ENCODE measurements at places on chromosomes 4 and X.

GRCh38 chr4:149715822-149716585 is 99.6 kb downstream of the IQCM start:
- DNase-seq: no peak

- DNase-seq: peak; percentile 21
These were observed 58.9 kb downstream of the NAF1 start for GRCh38 chr4:163107754-163108153.

DNA sequence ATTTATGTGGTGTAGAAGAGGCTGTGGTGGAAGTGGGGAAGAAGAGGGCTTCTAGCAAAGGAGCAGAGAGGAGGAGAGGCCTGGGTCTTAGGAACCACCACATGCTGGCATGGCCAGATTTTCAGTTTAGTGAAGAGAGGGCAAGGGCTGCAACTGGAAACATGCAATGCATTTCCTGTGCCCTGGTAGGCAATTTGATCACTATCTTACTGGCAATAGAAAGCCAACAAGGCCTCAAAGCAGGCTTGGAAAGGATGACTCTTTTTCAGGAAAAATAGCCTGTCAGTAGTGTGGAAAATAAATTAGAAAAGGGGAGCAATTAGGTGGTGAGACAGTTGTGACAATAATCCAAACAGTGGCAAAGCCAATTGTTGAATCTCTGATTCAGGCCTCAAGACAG is 501.9 kb upstream of the ZFP42 start:
- DNase-seq: no peak

DNA sequence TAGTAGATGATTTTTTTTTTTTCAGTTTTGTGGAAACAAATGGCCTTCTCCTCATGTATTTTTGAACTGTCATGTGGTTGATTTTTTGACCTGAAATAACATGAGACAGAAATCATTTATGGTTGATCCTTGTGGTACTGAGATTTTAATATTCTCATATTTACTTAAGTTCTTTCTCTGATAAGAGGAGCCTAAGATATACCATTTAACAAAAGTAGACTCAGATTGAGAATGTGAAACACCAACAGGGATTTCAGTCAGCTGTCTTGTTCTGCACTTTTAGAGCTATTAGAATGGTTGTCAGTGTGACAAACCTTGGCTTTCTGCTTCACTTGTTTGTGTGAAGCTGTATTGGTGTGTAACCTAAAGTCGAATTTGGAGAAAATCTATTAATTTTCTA is 575.7 kb downstream of the SPOCK3 start:
- no peak for DNase-seq

- no peak for DNase-seq
These were observed 29.8 kb downstream of the ACOX3 start for GRCh38 chr4:8410641-8411271.

GRCh38 chr4:175092114-175092513 is 174.0 kb downstream of the ADAM29 start:
- no peak for DNase-seq

GRCh38 chr4:22334155-22334554 is 181.7 kb downstream of the ADGRA3 start:
- no peak for DNase-seq

- no peak for DNase-seq
These were observed 90.8 kb downstream of the NHSL2 start for GRCh38 chrX:72001471-72001870.

DNA sequence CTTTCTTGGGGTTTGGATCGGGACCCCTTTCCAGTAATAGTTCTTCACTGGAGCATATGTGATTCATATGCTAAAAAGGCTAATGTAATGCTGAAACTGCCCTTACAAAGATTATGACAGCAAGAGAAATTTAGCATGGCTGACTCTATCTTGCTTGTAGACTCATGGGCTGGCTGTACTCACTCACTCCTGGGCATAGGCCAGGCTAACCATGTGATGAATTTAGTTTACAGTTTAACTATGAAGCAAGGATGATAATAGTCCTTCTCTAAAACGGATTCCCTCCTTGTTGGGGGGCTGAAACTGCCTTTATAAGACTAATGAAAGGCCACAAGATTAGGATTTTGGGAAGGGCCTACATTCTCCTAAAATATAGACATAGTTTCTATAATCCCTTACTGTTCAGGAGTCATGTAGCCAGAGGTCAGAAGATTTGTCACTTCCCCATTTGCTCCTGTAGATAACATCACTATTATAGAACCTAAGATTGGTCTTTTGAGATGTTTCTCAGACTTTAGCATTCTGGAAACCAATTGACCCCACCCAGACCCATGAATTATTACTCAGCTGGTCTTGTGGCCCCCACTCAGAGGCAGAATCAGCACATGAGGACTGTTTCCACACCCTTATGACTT is 20.8 kb upstream of the CEP135 start:
- DNase-seq: no peak

DNA sequence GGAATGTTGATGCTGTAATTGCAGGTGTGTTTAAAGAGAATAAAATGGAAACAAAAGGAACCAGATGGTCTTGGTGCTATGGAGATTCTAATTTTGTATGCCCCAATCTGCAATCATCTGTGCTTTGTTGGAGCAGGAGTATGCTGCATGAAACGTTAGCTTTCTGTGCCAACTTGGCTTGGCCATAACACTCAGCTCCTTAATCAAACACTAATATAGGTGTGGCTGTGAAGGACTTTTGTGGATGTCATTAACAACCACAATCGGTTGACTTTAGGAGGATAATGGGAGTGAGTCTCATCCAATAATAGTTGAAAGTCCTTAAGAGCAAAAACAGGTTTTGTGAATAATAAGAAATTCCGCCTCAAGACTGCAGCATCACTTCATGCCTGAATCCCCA is 399.2 kb downstream of the NLGN4X start:
- no peak for DNase-seq

DNA sequence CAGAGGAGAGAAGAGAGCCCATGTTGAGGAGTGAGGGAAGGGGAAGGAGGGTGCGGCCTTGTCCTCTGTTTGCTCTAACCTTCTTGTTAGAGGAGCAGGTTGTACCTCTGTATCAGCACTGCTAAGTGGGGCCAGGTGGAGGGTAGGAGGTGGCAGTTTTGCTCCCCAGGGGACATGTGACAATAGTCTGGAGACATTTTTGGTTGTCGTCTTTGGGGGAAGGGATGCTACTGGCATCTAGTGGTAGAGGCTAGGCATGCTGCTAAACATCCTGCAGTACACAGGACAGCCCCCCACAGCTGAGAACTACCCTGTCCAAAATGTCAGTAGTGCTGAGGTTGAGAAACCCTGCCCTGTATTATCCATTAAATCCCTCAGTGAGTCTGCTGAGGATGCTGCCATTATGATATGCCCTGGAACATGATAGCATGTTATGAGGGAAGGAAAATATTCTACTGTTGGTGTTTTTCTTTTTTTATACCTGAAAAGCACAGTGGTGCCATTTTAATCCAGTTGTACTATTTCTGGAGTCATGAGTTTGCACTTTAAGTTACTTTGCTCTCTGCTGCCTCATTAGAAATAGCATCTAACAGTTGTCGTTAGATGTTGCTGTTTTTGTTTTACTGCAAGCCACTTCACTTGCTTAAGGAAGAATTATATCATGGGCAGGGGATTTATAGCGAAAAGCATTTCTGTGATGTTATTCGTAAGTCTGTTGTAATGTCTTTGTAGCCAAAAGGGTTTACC is 90.6 kb downstream of the LRP2BP start:
- peak; percentile 54 for DNase-seq

DNA sequence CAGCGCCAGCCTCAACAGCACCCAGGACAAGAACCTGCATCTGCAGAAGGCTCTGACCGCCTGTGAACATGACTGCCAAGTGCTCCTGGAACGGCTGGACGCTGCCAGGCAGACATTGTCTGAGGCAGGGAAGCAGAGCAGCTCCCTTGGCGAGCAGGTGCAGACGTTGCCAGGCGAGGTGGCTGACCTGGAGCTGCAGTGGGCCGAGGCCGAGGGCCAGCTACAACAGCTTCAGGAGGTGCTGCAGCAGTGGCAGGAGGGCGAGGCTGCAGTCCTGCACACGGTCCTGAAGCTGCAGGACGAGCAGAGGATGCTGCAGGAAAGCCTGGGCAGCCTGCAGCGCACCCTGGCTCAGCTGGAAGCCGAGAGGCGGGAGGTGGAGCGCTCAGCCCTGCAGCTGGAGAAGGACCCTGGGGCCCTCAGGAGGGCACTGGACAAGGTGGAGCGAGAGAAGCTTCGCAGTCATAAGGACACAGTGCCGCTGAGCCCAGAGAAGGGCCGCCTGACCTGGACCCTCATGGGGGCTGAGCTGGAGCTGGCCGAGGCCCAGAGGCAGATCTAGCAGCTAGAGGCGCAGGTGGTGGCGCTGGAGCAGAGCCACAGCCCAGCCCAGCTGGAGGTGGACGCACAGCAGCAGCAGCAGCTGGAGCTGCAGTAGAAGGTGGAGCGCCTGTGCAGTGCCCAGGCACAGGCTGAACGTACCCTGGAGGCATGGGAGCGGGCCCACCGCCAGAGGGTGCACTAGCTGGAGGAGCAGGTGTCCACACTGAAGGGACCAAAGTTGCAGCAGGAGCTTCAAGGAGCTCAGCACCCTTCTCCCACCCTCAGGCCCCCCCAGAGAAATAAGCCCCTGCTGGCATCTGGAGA is 16.4 kb downstream of the SMIM10L2A start:
- peak; percentile 17 for DNase-seq

DNA sequence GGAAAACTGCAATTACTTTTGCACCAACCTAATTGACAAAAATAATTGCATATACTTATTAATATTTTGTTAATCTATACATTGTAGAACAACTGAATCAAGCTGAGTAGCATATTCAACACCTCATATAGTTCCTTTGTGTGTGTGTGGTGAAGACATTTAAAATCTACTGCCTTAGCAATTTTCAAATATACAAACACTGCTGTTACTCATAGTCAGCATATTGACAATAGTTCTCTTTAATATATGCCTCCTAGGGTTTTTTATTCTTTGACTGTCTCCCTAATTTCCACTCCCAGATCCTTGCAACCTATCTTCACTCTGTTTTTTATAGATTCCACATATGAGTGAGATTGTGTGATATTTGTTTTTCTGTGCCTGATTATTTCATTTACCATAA is 426.8 kb downstream of the PPARGC1A start:
- no peak for DNase-seq

- no peak for DNase-seq
These were observed 347.8 kb downstream of the GRID2 start for GRCh38 chr4:92651536-92651935.

- DNase-seq: no peak
These were observed 2.6 kb downstream of the GPRIN3 start for GRCh38 chr4:89305028-89305427.

DNA sequence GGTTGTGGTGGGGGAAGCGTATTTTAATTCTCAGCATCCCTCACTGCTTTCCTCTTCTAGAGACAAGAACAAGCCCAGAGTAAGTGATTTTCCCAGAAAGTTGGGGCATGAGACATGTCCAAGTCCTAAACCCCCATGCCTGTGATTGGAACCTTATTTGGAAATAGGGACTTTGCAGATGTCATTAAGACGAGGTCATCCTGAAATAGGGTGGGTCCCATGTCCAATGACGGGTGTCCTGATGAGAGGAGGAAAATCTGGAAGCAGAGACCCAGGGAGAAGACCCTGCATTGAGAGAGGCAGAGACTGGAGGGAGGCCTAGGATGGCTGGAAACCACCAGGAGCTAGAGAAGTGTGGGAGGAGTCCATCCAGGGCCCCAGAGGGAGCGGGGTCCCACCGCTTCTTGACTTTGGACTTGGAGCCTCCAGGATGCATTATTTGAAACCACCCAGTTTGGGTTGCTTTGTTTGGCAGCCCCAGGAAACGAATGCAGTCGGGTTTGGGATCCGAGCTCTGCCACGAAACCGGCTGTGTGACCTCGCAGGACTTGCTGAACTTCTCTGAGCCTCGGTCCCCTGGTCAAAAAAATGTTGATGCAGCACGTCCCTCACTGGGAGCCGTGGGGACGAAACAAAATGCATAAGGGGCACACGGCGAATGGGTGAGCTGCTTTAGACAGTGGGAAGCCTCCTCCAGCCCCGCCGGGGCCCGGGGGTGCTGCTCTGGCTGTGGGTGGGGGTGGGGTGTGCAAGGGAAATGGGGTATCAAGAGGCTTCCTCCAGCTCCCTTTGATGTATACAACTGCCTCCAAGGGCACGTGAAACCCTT is 113.9 kb downstream of the CPZ start:
- no peak for DNase-seq

- no peak for DNase-seq
These were observed 38.0 kb upstream of the HELT start for GRCh38 chr4:184980261-184980660.

- DNase-seq: no peak
These were observed 21.9 kb upstream of the ARHGAP10 start for GRCh38 chr4:147709999-147710398.

DNA sequence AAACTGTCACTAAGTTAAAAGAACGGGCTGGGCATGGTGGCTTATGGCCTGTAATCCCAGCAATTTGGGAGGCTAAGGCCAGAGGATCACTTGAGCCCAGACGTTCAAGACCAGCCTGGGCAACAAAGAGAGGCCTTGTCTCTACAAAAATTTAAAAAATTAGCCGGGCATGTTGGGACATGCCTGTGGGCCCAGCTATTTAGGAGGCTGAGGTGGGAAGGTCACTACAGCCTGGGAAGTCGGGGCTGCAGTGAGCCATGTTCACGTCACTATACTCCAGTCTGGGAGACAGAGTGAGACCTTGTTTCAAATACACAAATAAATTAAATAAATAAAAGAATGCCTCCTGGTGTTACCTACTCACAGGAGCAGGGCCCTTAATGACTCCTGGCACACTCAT is 69.5 kb downstream of the APBB2 start:
- DNase-seq: no peak

GRCh38 chrX:102712981-102713625 is 855 bp downstream of the GPRASP2 start:
- no peak for DNase-seq

DNA sequence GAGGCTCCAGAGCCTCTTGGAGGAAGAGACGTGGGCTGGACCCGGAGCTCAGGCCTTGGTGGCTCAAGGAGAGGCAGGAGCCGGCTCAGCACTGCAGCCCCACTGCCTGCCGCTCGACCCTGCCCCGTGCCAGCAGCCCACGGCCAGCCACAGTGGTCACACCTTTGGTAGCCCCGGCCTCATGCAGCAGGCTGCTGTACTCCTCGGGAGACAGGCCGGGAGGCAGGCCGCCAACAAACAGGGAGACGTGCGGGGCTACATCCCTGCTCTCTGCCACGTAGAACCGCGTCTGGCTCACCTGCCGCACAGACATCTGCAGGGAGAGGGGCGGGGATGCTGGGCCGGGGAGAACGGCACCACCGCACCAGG is 7.6 kb downstream of the DGKQ start:
- DNase-seq: no peak

DNA sequence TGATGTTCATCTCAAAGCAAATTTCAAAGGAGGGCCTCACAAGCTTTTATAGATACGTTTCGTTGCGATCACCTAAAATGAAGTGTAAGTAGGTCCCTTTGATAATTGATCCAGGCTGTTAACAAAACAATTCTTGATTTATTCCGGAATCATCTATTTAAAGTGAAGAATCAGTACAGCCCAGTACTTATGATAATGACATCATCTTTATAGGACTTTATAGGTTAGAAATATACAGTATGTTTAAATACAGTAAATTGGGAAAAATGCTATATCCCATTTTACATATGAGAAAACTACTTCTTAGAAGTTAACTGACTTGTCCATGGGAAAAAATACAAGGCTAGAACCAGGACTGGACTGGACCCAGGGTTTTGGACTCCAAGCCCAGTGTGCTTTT is 3.7 kb downstream of the PTCHD1 start:
- DNase-seq: no peak

GRCh38 chrX:116417968-116418367 is 18.4 kb upstream of the SLC6A14 start:
- DNase-seq: no peak

GRCh38 chr4:173257732-173258717 is 76.1 kb downstream of the HMGB2 start:
- DNase-seq: peak; percentile 57

GRCh38 chrX:39487166-39487968 is 610.4 kb downstream of the BCOR start:
- DNase-seq: no peak
